Activated CD4-positive, CD25-positive, alpha-beta regulatory T cell treated with anti-CD3 and anti-CD28 coated beads, Interleukin-2, amount 50 U/mL, for 24 hours (primary cell): ENCODE measurements at places on chromosomes 6 and 20.
A peak's percentile ranks its signal among the peaks of the same experiment; 100 is the strongest.

- ATAC-seq: no peak
Measured at GRCh38 chr6:29567991-29568390, 8.5 kb upstream of the UBD start.

GRCh38 chr20:1721687-1722512 is 64.3 kb upstream of the SIRPG start:
- peak; percentile 62 for ATAC-seq

- no peak for ATAC-seq
Measured at GRCh38 chr20:19375801-19376200, 163.4 kb downstream of the SLC24A3 start.

GRCh38 chr6:98650941-98651340 is 183.4 kb upstream of the POU3F2 start:
- ATAC-seq: no peak

GRCh38 chr20:41242807-41243206 is 74.7 kb downstream of the ZHX3 start:
- no peak for ATAC-seq

- ATAC-seq: no peak
Measured at GRCh38 chr6:165705941-165706340, 42.9 kb upstream of the PDE10A start.

DNA sequence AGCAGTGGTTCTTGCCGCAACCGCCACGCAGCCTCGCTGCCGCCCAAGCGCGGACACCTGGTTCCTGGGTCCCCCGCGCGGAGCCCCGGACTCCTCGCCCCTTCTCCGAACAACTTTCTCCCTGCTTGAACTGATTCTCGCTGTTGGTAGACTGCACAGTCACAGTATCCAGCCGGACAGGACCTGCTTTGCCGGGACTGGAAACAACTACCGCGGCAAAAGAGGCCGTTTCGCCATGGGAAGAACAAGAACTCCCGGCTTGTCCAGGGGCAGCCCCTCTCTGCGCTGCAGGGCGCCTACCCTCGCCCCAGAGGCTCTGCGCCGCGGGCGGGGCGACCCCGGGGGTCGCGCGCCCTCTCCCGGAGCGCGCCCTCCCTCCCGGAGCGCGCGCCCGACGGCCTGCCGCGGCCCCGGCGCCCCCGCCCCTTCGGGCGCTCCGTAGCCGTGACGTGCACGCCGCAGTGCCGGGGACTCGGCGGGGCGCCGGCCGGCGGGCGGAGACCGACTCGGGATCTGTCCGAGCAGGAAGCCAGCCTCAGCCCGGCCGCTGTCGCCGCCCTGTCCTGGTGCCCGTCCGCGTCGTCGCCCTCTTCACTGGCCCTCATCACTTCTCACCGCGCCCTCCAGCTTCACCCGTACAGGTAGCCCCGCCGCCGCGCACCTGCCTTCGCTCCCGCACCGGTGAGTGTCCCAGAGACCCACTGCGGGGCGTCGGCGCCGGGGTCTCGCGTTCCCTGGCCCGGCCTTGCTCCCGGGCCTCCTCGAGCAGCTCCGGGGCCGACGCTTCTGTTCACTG is at the start of gene MYO6:
MYO6 (plus strand) TSS at position 497 of the 796 bp plus-strand sequence. CDS start 68,309 bp downstream, outside the sequence.
- ATAC-seq: peak; percentile 57

- no peak for ATAC-seq
Measured at GRCh38 chr6:112205427-112206109, 48.8 kb downstream of the LAMA4 start.

GRCh38 chr6:53671111-53671510 is 5.6 kb upstream of the KLHL31 start:
- no peak for ATAC-seq

DNA sequence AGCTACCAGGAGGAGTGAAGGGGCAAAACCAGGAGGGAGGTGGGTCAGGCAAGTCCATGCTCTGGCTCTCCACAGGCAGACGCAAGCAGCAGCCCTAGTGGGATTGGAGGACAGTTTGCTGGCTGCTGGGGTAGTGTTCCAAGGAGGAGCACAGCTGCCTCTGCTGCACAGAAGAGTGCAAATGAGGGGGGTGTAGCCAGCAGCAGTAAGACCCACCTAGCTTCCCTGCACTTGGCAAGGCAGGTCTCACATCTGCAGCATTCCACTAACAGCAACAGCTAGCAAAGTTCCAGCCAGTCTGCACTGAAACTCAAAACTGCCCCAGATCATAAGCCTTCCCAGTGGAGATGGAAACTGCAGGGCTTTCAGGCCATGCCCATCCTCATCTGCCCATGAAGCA is 405.0 kb downstream of the UTRN start:
- ATAC-seq: no peak

DNA sequence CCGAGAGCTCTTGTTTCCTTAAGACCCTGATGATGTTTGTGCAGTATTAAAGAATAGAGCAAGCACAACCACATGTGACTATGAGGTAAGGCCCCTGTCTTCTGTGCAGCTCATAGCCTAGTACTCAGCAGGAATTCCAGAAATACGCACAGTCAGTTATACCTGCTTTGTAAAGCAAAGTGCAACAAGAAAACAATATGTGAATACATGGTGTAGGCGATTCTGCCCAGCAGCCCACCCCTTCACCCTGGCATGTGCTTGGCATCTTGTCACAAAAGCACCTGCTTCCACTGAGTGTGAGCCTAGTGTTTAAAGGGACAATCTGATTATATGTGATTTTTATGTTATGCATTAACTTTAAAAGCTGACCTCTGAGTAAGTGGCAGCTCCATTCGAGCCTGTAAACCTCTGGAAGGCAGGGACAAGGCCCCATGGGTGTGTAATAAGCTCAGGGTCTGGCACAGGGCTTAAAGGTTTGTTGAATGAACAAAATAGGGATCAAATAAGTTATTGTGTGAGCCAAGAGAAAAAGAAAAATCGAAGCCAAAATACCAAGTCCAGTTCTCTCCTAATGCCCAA is 148.7 kb downstream of the DOK5 start:
- ATAC-seq: no peak

GRCh38 chr20:56389807-56390206 is 2.2 kb downstream of the AURKA start:
- no peak for ATAC-seq

DNA sequence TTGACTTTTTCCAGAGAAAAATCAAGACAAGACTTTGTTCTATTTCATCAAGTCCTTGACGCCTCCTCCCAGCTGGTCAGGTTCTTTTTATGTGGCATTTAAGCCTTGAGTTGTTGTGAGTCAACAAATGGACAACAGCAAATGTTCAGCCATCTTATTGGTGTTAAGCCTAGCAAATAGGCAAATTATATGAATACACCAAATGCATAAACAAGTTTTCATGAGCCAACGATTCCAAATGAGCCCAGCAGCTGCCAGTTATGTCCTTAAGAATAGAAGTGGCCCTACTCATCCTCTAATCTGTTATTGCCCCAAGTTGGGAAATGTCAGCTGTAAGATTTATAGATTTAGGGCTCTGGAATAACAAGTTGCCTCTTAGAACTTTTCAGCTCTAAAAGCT is 312.0 kb downstream of the SOX4 start:
- ATAC-seq: no peak

GRCh38 chr6:48199499-48199898 is 88.5 kb upstream of the PTCHD4 start:
- ATAC-seq: no peak

GRCh38 chr6:29466241-29466640 is 9.3 kb downstream of the OR2H1 start:
- ATAC-seq: no peak

DNA sequence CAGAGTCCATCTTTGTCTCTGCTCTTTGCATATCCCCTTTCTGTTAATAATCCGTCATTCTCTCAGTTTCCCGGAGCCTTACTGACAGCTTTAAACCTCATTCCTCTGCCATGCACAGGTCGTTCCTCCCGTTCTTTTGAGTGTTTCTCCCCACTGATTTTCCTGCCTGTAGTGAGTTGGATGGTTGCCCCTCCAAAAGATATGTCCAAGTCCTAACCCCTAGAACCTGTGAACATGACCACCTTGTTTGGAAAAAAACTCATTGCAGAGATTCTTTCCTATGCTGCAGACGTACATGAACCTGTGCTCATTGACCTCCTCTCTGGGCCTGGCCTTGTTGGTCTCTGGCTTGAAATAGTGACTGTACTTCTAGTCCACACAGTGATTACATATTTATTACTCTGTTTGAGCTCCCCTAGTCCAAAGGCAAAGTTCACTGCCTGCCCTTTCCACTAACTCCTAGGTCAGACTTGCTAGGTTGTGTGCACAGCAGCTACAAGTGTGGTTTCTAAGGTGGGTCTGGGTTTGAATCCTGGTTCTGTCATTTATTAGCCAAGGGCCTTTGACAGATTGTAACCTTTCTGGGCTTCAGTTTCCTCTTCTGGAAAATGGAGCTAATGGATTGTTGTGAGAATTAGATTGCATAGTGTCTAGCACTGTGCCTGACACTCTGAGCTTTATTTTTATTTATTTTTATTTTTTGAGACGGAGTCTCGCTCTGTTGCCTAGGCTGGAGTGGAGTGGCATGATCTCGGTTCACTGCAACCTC is 29.3 kb downstream of the PPARD start:
- ATAC-seq: no peak

DNA sequence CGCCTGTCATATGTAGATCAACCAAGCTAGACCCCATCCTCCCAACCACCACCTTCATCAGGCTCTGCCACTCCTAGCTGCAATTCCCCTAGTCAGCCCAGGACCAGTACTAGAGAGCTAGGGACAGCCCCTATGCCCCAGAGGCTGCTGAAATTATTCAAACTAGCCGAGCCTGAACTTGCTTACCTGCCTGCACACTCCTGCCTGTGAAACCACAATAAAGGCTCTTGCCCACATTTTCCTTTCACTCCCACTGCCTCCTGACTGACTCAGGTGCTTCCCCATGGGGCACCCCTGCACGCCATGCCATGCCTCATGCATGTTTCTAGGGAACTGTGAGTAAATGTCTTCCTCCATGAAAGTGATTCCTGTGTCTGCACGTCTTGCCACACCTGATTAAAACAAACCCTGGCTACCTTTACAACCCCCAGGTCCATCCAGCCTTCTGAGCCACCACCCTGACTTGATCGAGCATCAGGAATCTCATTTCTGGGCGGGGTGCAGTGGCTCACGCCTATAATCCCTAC is 66.5 kb upstream of the IER3 start:
- peak; percentile 94 for ATAC-seq

DNA sequence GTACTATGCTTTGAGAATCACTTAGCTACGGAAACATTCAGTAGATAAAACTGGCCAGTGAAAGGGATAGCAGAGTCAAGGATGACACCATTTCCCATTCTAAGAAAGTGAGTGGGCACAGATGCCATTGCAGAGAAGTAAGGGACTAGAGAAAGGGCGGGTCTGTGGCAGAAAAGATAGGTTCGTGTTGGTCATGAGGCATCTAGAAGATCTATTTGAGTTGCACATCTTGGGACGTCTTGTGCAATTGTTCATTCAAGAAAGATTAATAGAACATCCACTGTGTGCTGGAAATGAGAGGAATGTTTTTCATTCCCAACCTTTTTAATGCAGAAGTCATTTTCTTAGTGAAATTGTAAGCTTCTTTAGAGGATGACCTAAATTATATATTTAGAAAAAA is 161.7 kb downstream of the PLCB1 start:
- ATAC-seq: no peak

GRCh38 chr6:52843605-52844004 is 3.0 kb upstream of the GSTA5 start:
- ATAC-seq: no peak

DNA sequence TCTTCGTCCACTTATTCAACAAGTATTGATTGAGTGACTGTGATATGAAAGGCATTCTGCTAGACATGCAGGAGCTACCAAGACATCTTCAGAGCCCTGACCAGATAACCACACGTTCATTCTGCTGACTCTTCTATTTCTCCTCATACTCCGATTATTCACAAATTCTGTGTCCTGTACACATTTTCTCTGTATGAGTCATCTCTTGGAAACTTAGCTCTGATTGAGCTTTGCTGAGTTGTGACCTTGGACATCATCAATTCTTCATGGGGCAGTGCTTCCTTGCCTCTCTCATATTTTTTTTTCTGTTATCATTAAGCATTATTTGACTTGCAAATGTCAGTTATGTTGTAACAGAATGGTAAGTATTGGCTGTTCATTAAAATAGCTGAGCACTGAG is 351.6 kb upstream of the CNR1 start:
- ATAC-seq: no peak

DNA sequence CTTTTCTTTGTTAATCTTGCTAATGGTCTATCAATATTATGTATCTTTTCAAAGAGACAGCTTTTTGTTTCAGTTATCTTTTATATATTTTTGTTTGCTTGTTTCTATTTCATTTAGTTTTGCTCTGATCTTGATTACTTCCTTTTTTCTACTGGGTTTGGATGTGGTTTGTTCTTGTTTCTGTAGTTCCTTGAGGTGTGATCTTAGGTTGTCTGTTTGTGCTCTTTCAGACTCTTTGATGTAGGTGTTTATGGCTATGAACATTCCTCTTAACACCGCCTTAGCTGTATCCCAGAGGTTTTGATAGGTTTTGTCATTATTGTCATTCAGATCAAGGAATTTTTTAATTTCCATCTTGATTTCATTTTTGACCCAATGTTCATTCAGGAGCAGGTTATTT is 26.8 kb upstream of the TNFAIP3 start:
- no peak for ATAC-seq

DNA sequence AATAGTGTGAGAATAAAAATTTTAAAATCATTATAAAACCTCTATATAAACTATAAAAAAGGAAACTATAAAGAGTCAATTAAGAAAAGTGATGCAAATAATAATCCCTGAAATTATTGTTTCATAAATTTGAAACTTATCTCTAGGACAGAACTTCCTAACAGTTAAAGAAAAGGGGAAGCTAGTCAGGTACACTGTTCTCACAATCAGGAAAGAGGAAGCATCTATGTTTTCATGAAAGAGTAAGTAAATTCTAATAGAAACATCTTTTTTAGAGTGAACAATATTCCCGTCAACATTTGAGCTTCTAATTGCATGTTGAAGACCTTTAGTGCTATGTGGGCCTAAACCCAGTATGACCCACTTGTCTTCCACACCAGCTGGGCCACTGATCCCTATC is 1.2 kb upstream of the ADGRF1 start:
- ATAC-seq: no peak

DNA sequence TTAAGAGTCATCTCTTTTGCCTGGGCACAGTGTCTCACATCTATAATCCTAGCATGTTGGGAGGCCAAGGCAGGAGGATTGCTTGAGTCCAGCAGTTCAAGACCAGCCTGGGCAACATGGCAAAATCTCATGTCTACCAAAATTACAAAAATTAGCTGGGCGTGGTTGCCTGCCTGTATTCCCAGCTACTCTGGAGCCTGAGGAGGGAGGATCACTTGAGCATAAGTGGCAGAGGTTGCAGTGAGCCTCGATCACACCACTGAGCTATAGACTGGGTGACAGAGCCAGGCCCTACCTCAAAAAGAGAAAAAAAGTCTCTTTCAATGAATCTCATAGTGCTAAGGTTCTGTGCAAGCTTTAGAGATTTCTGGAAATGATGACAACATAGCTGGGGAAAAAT is 1.5 kb downstream of the HLA-DRB1 start:
- ATAC-seq: no peak

- ATAC-seq: no peak
Measured at GRCh38 chr6:159807150-159807858, 7.2 kb downstream of the PNLDC1 start.

DNA sequence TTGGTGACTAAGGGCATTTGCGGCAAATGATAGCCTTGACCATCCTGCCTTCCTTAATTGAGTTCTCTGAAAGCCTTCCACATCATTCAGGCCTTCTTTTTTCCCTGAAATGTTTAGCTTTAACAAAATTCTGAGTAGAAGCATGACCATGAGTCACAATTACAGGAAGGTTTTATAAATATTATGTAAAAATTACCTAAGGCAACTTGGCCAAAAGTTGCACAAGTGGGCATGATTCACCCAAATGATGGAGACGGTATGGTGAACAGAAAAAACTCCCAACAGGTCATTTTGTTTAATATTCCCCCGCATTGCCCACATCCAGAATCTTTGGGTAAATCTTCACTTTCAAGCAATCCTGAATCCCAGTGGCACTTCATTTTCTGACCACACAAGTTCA is 37.0 kb downstream of the MC3R start:
- no peak for ATAC-seq
